CD4-positive, alpha-beta T cell treated with Interleukin-1 beta for 1 hour (primary cell): ENCODE measurements at places on chromosomes 1 and 21.

DNA sequence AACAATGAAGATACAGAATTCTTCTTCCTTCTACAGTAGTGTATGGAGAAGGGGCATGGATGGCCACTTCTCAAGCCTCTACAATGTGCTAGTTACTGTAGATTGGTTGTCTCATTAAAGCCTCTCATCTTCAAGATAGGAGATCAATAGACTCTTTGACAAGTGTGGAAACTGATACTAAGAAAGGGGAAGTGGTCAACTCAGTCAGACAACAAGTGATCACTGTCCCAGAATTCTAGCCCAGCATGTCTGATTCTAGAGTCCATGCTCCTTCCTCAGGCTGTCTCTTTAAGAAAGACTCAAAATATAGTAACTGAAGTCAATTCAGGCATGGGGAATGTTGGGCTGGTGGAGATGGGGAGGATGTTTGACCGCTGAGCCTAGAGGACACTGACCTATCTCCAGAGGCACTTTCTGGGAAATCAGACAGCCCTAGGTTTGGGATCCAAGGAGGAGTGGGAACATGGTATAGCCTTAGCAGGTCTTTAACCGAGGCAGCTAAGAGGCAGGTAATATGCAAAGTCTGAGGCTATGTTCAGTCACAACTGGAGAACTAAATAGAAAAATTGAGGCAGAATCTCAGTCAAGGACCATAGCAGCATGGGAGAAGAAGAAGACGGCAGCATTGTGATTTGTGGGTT lies 39.3 kb upstream of the EYA3 start:
- DNase-seq = no peak

DNA sequence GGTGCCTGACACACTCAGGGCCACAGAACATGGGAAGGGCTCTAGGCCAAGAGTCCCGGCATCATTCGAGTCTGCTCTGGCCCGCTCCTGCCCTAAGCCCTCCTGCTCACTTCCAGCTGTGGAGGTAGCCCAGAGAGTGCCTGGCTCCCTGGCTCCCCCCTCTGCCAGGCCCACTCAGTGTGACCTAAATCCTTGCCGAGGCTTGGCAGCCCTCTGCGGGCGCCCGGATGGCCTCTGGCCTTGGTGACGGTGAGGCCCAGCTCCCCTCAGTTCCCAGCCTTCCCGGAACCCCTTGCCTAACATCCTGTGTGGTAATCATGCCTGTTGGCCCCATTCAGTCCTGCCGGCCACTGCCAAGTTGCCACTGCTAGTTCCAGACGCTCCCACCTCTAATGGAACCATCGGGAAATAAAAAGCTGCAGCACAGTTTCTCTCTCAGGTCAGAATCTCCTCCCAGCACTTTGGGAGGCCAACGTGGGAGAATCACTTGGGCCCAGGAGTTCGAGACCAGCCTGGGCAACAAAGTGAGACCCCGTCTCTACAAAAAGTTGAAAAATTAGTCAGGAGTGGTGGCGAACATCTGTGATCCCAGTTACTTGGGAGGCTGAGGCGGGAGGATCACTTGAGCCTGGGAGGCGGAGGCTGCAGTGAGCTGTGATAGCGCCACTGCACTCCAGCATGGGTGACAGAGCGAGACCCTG lies 1.2 kb upstream of the H6PD start:
- no peak for DNase-seq

DNA sequence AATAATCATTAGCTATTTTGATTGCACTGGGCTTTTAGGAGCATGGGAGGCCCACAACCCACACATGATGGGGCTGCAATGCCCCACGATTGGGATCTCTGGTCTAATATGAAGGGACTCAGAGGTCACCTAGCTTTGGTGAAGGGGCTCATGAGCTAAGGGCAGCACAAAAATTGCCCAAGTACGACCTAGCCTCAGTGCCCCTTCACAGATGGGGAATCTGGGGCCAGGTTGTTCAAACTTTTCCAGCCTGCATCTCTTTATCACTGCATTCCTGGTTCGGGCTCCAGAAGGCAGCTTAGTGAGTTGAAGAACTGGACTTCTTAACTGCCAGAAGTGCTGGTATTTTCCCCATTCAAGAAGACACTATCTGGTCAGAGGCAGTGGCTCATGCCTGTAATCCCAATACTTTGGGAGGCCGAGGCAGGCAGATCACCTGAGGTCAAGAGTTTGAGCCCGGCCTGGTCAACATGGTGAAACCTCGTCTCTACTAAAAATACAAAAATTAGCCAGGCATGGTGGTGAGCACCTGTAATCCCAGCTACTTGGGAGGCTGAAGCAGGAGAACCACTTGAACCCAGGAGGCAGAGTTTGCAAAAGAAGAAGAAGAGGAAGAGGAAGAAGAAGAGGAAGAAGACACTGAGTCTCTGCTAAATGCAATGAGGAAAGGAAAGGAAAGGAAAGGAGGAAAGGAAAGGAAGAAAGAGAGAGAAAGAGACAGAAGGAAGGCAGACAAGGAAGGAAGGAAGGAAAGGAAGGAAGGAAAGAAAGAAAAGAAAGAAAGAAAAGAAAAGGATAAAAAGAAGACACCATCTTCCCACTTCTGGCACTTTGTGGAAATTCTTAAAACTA lies 258.5 kb upstream of the IRF2BP2 start:
- DNase-seq = no peak

DNA sequence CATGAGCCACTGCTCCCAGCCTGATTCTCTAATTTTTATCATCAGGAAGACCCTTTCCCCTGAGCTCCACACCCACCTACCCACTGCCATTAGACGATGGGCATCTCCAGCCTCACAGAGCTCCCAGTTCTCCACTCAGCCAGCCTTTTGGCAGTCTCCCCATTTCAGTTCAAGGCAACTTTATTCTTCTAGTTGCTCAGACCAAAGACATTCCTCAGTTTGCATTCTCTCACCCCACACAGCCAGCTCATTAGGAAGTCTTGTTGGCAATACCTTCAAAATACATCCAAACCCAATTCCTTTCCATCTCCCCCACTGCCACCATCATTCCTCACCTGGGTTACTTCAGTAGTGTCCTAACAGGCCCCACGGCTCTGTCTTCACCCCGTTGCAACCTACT lies 53.4 kb upstream of the COX20 start:
- no peak for DNase-seq

- DNase-seq = no peak
Measured at GRCh38 chr1:227934476-227935313, 13.0 kb downstream of the WNT9A start.

DNA sequence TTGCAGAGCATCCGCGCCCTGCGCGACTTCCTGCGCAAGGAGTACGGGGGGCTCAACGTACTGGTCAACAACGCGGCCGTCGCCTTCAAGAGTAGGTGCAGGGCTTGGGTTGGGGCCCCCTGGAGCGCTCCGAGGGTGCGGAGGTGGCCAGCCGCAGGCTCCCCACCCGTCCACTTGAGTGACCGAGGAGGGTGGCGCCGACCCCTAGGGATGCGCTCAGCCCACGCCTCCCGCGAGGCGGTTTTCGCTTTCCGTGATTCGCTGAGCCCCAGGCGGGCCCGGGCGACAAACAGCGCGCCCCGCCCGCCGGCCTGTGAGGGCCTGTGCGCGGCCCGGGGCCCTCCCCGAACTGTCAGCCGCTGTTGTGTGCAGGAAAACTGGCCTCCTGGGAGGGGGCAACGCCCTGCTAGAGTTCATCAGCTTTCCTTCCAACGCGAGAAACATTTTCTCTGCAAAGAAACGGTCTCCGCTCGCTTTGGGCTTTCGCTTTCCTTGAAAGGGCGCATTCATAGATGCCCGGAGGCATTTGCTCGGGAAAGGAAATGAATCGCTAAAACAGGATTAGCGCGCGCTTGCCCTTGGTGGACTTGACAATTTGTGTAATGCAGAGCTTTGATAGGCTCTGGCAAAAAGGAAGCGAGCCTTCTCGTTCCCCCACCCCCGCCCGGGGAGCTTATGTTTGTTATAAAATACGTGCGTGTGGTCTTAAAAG lies 668 bp downstream of the CBR3 start:
- peak; percentile 51 for DNase-seq

GRCh38 chr1:229334269-229334668 lies 8.6 kb downstream of the CCSAP start:
- no peak for DNase-seq

GRCh38 chr1:235822685-235823084 lies 44.0 kb downstream of the LYST start:
- DNase-seq = no peak

- DNase-seq = no peak
Measured at GRCh38 chr1:172903581-172904220, 147.0 kb downstream of the TNFSF18 start.

DNA sequence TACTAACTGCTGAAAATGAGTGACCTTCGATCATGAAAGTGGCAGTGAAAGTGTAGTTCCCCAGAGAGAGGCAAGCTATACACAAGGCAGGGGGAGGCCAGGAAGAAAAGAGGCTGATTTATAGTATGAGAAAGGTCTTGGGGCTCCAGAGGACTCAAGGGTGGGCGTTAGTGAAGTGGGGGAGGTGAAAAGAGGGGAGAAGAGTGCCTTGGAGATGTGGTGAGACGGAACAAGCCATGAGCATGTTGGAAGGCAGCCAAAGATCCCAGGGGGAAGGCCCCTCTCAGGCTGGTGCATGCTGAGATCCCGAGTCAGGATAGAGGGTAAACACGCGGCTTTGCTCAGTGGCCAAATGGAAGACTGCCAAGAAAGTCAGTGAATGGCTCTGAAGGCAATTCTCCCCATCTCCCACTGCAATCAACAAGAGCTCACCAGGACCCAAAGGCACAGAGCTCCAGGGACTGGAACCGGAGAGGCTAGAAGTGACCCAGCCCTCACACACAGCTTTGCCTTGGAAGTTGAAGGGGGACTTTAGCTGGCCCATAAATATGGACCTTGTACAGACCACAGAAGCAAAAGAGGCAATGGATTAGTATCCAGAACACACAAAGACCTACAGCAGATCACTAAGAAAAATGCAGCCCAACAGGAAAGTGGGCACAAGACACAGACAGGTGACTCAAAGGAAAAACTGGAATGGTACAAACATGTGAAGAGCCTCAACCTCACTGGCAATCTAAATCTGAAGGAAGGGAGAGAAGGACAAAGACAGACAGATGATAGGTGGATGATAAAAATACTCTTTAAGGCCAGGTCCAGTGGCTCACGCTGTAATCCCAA lies 49.6 kb downstream of the HSF2BP start:
- DNase-seq = no peak

- no peak for DNase-seq
Measured at GRCh38 chr1:55197099-55197498, 18.1 kb downstream of the USP24 start.

GRCh38 chr1:237390823-237391222 lies 348.8 kb downstream of the RYR2 start:
- no peak for DNase-seq

- no peak for DNase-seq
Measured at GRCh38 chr21:32415451-32416398, 3.2 kb downstream of the EVA1C start.

DNA sequence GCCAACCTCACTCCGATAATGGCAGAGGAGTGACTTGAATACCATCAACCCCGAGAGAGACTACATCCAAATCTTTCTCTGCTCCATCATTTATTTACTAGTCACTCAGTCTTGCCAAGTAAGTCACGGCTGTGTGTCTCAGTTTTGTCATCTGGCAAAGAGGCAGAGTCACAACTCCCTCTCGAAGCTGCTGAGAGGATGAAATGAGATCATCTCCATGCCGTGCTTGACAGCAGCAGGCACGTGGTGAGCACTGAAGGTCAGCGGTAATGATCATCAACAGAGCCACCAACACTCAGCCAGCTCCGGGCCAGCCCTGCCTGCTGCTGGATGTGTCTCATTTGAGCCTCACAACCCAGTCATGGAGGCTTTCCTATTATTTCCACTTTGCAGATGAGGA lies 19.9 kb downstream of the ALDH4A1 start:
- DNase-seq = no peak

GRCh38 chr1:219544163-219544846 lies 68.6 kb downstream of the ZC3H11B start:
- DNase-seq = no peak

- no peak for DNase-seq
Measured at GRCh38 chr1:41349361-41350054, 11.7 kb upstream of the FOXO6 start.

DNA sequence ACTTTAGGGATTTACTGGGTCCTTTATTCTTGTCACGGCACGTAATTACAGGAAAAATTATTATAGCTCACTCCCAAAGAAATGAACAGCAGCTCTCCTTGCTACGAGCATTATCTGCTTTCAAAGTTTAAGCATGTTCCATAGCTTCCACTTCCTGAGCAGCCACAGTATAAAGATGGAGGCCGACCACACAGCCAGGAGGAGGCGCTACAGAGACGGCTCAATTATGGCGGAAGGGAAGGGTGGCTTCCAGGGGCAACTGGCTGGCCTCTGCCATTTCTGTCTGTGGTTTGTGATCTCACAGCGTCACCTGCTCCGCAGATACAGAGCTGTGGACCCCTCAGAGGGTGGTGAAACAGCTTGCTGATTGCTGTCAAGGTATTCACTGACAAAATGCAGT lies 212.3 kb upstream of the GREM2 start:
- no peak for DNase-seq

GRCh38 chr1:21216835-21217811 lies 40.4 kb upstream of the EIF4G3 start:
- DNase-seq = peak; percentile 63

DNA sequence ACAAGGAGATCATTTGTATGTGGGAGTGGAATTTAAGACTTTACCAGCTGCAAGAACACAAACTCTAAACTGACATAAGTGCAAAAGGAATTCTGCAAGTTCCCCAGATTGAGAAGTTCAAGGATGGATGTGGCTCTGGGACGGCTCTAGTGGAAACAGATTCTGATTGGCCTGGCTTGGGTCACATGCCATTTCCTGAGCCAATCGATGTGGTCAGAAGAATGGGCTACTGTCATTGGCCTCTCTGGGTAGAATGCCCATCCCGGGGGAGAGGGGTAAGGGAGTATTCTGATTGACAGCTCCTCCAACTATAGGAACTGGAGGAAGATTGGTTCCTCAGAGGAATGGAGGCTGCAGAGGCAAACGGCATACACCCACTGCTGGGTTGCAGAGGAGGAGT lies 6.0 kb upstream of the IFNLR1 start:
- DNase-seq = no peak

DNA sequence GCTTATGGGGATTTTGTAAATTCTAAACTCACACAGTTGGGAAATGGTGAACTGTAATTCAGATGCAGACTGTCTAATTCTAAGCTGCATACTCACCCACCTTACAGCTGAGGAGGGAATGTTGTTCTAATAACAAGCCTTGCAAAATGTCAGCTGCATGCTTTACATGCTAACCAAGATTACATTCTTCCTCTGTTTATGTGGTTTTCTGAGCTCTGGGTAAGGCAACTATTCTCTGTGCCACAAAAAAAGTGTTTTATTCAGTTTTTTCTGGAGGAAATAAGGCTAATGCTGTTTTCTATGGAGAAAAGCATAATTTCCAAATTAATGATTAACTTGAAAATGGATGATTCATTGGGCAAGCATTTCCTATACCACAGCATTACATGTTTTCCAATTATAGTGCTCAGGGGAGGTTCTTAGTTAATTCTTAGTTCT lies 64.9 kb downstream of the RGS13 start:
- no peak for DNase-seq

DNA sequence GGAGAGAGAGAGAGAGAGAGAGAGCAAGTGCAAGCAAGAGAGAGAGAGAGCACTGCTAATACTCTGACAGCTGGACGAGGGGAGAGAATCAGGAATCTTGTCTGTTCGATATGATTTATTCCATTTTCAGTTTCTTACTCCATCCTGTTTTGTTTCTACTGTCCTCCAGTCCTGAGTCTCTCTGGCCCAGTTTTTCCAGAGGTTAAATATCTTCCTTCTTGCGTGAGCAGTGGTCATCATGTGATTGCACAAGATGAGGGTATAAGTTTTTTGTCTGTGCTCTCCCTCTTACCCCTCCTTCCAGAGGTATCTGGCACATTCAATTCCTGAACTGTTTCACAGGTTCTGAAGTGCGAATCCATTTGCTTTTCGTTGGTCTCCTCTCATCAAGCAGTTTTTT lies 16.8 kb downstream of the UBE2U start:
- no peak for DNase-seq
